ENCODE measurements at places on chromosomes 1 and 21. TPM values are rescaled to one million over a fixed set of nuclear protein-coding genes. Genes with fewer than 3 reads are reported as not detected.

- DNase-seq = no peak
Measured at GRCh38 chr21:26020081-26020480, 150.5 kb downstream of the APP start.

DNA sequence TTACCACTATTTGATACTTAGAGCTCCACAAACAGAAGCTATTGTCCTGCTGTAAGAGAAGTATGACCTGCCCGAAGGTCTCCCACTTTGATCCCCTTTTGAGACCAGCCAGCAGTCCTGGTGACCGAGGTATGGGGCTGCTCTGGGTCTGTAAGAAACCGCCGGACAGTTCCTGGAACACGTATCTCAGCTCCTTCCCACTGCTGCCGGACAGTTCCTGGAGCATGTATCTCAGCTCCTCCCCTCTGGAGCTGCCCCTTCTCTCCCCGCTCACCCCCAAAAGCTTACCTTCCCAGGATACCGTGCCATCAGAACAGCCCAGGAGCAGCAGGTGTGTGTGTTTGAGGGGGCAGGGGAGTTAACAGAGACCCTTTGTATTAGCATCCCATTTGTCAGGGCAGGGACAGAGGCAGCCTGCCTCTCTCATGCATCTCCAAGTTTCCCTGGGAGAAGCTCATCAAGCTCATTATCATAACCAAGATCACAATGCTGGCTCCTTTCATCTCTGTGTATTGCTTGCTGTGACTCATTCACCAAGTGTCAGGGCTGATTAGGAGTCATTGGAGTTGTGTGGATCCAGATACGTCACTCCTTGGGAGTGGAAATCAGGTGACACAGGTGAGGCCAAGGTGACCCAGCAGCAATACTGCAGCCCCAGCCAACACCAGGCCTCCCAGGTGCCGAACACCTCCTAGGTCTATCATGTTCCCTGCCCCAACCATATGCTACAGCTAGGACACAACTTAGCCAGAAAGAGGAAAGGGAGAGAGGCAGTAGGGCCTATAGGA, 25.3 kb downstream of the OPTC start:
- DNase-seq = no peak

DNA sequence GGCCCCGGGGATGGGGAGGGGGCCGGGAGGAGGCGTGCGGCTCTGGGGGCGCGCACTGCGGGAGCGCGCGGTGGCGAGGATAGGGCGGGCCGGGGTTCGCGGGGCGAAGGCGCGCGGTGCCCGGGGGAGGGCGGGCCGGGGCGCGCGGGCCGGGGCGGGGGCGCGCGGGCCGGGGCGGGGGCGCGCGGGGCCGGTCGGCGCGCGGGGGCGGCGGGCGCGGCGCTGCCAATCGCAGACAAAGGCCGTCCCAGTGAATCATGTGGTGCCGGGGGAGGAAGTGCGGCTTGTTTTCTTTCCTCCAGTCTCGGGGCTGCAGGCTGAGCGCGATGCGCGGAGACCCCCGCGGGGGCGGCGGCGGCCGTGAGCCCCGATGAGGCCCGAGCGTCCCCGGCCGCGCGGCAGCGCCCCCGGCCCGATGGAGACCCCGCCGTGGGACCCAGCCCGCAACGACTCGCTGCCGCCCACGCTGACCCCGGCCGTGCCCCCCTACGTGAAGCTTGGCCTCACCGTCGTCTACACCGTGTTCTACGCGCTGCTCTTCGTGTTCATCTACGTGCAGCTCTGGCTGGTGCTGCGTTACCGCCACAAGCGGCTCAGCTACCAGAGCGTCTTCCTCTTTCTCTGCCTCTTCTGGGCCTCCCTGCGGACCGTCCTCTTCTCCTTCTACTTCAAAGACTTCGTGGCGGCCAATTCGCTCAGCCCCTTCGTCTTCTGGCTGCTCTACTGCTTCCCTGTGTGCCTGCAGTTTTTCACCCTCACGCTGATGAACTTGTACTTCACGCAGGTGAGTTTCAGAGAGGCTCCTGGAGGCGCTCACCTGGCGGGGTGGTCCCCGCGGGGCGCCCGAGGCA, at the start of gene GPR137B:
Gene GPR137B (plus strand): TSS at position 287 of the 851 bp plus-strand sequence. CDS start 84 bp downstream, at position 371.
- peak; percentile 44 for DNase-seq

GRCh38 chr1:227006226-227006796, 66.2 kb downstream of the COQ8A start:
- DNase-seq = no peak

- DNase-seq = no peak
Measured at GRCh38 chr1:180862305-180862704, 50.4 kb upstream of the KIAA1614 start.

- DNase-seq = no peak
Measured at GRCh38 chr21:35208104-35208503, 159.0 kb upstream of the RUNX1 start.

GRCh38 chr21:34592120-34592955, 22.6 kb downstream of the RCAN1 start:
- DNase-seq = peak; percentile 36

UQCRH gene
- 299 TPM for total RNA-seq

SUSD4 gene
- 18.8 TPM for total RNA-seq
